Thoracic aorta (tissue), 2 donors: ENCODE measurements at places on chromosomes 3 and 15. TPM values are rescaled to one million over a fixed set of nuclear protein-coding genes. Genes with fewer than 3 reads are reported as not detected.

GRCh38 chr3:15438983-15439382 is 11.6 kb downstream of the EAF1 start:
- H3K27me3 ChIP-seq, result no peaks in the 10 kb centered on the region
- no peak for DNase-seq
- H3K4me3 ChIP-seq, result no peak overlapping the region
- H3K27ac ChIP-seq, result peak overlapping the region; percentile 10
- H3K4me1 ChIP-seq, result peaks cover 31% of the 10 kb centered on the region

DNA sequence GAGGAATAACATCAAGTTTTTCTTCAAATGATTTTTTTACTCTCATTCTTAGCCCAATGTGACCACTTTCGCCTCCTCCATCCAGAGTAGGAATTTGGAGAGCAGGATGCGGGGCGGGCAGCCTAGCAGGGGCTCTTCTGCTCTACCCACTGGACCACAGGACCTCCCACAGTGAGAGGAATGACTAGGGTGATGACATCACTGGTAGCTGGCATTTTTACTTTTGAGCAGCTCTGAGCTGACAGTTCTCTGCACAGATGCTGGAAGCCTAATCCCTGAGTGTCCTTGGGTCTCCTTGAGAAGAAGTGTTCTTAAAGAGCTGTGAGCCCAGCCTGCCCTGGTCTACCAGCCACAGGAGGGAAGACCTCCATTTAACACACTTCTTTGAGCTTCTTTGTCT is 1.4 kb upstream of the HCN4 start:
- H3K4me3 ChIP-seq, result no peak overlapping the region
- no peaks in the 10 kb centered on the region for H3K36me3 ChIP-seq
- peaks cover 3% of the 10 kb centered on the region for H3K27me3 ChIP-seq
- DNase-seq, result no peak

- peaks cover 21% of the 10 kb centered on the region for H3K4me1 ChIP-seq
- H3K27ac ChIP-seq, result no peak overlapping the region
- no peaks in the 10 kb centered on the region for H3K27me3 ChIP-seq
- H3K4me3 ChIP-seq, result no peak overlapping the region
These were observed 3.8 kb upstream of the CAMP start for GRCh38 chr3:48219543-48219942.

The TYRO3 gene
- total RNA-seq, result 8.8 TPM

DNA sequence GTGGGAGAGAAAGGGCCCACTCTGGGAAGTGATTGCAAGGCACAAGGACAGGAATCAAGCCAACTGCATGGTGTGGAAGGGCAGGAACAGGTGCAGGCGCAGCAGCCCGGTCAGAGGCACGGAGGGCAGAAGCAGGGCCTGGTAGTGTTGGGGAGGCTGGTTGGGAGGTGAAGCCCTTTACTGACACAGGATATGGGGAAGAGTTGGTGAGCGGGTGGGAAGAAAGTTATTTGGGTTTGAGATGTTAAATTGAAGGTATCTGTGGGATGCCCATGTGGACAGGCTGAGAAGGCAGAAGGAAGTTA is 83.6 kb upstream of the ABHD2 start:
- no peak overlapping the region for H3K4me3 ChIP-seq
- H3K27ac ChIP-seq, result no peak overlapping the region
- H3K36me3 ChIP-seq, result no peaks in the 10 kb centered on the region
- no peak for DNase-seq

DNA sequence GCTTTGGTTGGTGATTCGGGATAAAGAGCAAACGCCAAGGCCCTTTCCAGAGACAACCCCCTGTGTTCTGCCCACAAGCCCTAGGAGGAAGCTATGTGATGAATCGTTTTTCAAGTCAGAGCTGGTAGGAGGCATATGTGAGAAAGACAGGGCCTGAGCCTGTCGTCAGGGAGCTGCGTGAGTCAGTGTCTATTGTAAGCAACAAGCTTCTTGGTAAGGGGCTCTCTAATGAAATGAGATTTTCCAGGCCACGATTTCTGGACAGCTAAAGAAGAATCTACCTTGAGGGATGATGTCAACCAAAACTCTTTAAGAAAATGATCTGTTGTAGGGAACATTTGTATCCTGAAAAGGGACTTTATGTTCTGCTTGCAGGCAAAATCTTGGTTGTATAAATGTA is 318.9 kb upstream of the IL12A start:
- H3K27ac ChIP-seq, result no peak overlapping the region
- no peak for DNase-seq
- H3K27me3 ChIP-seq, result no peaks in the 10 kb centered on the region
- H3K4me3 ChIP-seq, result no peak overlapping the region

The FAM174B gene
- total RNA-seq, result 6.1 TPM

DNA sequence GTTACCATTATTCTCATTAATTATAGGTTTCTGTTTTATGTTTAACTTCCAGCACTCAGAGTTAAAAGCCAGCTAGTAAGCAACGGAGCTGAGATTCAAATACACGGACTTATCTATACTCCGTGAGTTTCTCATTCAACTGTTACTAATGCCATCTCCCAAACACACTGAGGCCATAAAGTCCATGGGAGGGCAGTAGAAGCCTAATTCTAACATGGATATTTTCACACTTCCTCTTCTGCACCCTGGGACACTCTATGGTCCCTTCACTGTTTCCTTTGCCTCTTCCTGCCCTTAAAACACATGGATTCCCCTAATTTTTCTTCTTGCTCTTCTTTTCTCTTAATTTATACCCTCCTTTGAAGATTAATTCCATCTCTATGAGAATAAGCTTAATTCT is 245.0 kb downstream of the KLF13 start:
- no peaks in the 10 kb centered on the region for H3K36me3 ChIP-seq
- no peak overlapping the region for H3K27ac ChIP-seq
- no peak for DNase-seq
- no peaks in the 10 kb centered on the region for H3K27me3 ChIP-seq
- H3K4me3 ChIP-seq, result no peak overlapping the region

The C3orf49 gene
- not detected for total RNA-seq

GRCh38 chr15:78102741-78103140 is 10.4 kb downstream of the SH2D7 start:
- no peaks in the 10 kb centered on the region for H3K36me3 ChIP-seq
- H3K4me3 ChIP-seq, result no peak overlapping the region
- no peaks in the 10 kb centered on the region for H3K4me1 ChIP-seq
- H3K27ac ChIP-seq, result no peak overlapping the region
- H3K27me3 ChIP-seq, result no peaks in the 10 kb centered on the region
- no peak for DNase-seq

GRCh38 chr3:97430601-97431000 is 334.0 kb upstream of the ARL6 start:
- no peak for DNase-seq
- H3K27me3 ChIP-seq, result no peaks in the 10 kb centered on the region
- H3K27ac ChIP-seq, result no peak overlapping the region
- no peaks in the 10 kb centered on the region for H3K4me1 ChIP-seq

GRCh38 chr15:63800739-63801138 is 33.0 kb downstream of the HERC1 start:
- H3K36me3 ChIP-seq, result no peaks in the 10 kb centered on the region
- no peak overlapping the region for H3K27ac ChIP-seq
- no peaks in the 10 kb centered on the region for H3K4me1 ChIP-seq
- H3K4me3 ChIP-seq, result no peak overlapping the region
- H3K27me3 ChIP-seq, result no peaks in the 10 kb centered on the region

GRCh38 chr3:110608566-110608965 is 463.1 kb upstream of the NECTIN3 start:
- no peak for DNase-seq
- H3K27ac ChIP-seq, result no peak overlapping the region
- no peak overlapping the region for H3K4me3 ChIP-seq
- H3K36me3 ChIP-seq, result no peaks in the 10 kb centered on the region

GRCh38 chr15:90729261-90729660 is 12.1 kb downstream of the BLM start:
- no peaks in the 10 kb centered on the region for H3K27me3 ChIP-seq
- no peak for DNase-seq
- H3K27ac ChIP-seq, result no peak overlapping the region
- H3K4me3 ChIP-seq, result no peak overlapping the region
- no peaks in the 10 kb centered on the region for H3K36me3 ChIP-seq

The KLHL6 gene
- total RNA-seq, result 6.6 TPM

- no peaks in the 10 kb centered on the region for H3K27me3 ChIP-seq
- peaks cover 44% of the 10 kb centered on the region for H3K4me1 ChIP-seq
- no peak overlapping the region for H3K4me3 ChIP-seq
- no peaks in the 10 kb centered on the region for H3K36me3 ChIP-seq
- DNase-seq, result no peak
- H3K27ac ChIP-seq, result no peak overlapping the region
These were observed 861.7 kb upstream of the NR2F2 start for GRCh38 chr15:95468820-95469219.

GRCh38 chr3:64000453-64001055 is 22.7 kb downstream of the PSMD6 start:
- H3K4me1 ChIP-seq, result no peaks in the 10 kb centered on the region
- DNase-seq, result no peak
- no peaks in the 10 kb centered on the region for H3K27me3 ChIP-seq
- no peak overlapping the region for H3K27ac ChIP-seq
- peaks cover 25% of the 10 kb centered on the region for H3K36me3 ChIP-seq
- H3K4me3 ChIP-seq, result no peak overlapping the region

GRCh38 chr3:177057768-177058167 is 139.5 kb downstream of the TBL1XR1 start:
- H3K27me3 ChIP-seq, result no peaks in the 10 kb centered on the region
- DNase-seq, result no peak
- H3K27ac ChIP-seq, result no peak overlapping the region
- H3K4me3 ChIP-seq, result no peak overlapping the region
- H3K4me1 ChIP-seq, result peaks cover 33% of the 10 kb centered on the region

DNA sequence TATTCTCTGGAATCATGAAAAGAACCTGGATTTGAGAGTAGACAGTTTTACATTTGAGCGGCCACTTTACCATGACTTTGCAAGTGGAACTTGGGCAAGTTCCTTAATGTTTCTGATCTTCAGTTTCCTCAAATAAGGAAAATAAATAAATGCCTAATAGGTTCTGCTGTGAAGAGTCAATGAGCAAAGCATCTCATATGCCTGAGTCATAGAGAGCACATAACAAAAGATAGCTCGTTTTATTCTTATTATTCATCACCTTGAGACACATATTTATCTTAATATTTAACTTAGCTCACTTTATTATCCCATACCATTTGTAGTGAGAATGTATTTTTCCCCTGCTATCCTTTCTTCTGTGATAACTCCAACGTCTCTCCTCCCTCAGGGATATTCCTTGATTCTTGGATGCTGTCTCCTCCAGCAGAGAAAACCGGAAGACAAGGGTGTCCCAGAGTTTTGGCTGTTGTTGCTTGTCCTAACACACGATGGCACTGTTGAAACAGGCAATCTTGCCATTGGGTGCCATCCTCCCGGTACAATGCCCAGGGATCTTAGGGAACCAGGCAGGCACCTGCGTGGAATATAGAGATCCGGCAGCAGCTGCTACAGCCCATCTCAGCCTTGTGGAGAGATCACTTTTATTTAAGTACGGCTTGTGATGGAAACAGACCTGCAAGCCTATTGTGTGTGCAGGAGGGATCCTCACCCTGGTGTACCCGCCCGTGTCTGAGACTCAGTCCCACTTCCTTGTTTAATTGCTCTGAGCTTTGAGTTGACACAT is 33.3 kb upstream of the VPS33B start:
- H3K4me3 ChIP-seq, result no peak overlapping the region
- no peaks in the 10 kb centered on the region for H3K4me1 ChIP-seq
- no peak for DNase-seq
- H3K27me3 ChIP-seq, result no peaks in the 10 kb centered on the region
- H3K27ac ChIP-seq, result no peak overlapping the region

DNA sequence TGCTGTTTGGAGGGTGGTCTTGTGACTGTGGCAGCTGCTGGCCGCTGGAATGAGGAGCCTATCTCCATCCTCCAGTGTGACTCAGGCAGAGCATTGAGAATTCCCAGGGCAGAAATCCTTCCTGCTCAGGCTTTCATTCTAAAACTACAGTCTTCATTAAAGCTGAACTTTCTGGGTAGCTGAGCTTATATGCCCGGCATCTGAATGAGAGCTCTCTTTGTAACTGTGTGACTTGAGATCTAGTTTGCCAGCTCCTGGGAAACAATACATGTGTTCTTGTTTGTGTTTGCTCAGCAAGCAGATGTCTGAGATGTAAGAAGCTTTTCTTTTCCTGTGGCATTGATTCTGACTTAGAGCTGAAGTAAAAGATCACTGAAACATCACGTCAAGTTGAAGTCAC is 22.4 kb downstream of the RLBP1 start:
- H3K4me3 ChIP-seq, result no peak overlapping the region
- no peak for DNase-seq
- H3K27me3 ChIP-seq, result no peaks in the 10 kb centered on the region
- H3K36me3 ChIP-seq, result peaks cover 35% of the 10 kb centered on the region

GRCh38 chr3:170477395-170477794 is 58.7 kb downstream of the CLDN11 start:
- no peak for DNase-seq
- no peaks in the 10 kb centered on the region for H3K4me1 ChIP-seq
- H3K36me3 ChIP-seq, result no peaks in the 10 kb centered on the region
- no peak overlapping the region for H3K27ac ChIP-seq
- H3K27me3 ChIP-seq, result no peaks in the 10 kb centered on the region

GRCh38 chr3:109640146-109640652 is 302.9 kb upstream of the DPPA4 start:
- no peaks in the 10 kb centered on the region for H3K36me3 ChIP-seq
- no peak for DNase-seq
- H3K4me1 ChIP-seq, result no peaks in the 10 kb centered on the region
- H3K4me3 ChIP-seq, result no peak overlapping the region
- no peak overlapping the region for H3K27ac ChIP-seq
- H3K27me3 ChIP-seq, result no peaks in the 10 kb centered on the region

- no peak for DNase-seq
- no peaks in the 10 kb centered on the region for H3K4me1 ChIP-seq
- H3K27me3 ChIP-seq, result no peaks in the 10 kb centered on the region
- peaks cover 11% of the 10 kb centered on the region for H3K36me3 ChIP-seq
- H3K27ac ChIP-seq, result no peak overlapping the region
These were observed 253.2 kb downstream of the BBX start for GRCh38 chr3:107775974-107776373.

DNA sequence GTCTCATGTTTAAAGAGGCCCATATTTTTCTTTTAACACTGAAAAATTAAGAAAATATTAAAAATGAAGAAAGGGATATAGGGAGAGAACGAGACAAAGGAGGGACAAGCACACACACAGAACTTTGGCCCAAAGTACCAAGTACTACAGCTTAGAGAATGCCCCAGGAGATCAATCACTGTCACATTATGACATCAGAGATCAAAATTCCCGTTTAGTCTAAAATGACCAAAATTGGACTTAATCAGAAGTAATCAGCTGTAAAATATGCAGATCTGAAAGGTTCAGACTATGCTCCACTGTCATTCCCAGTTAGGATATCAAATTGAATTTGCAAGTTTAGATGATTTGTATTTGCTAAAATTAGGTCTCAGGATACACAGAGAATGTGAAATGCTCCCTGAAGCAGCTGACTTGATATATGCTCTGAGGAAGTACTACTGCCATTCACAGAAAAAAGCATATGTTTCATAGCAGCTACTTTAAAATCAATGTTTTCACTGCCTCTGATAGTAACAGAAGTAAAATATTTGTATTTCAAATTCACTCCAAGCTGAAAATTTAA is 123.0 kb downstream of the PEAK1 start:
- H3K27ac ChIP-seq, result no peak overlapping the region
- no peak for DNase-seq
- no peaks in the 10 kb centered on the region for H3K36me3 ChIP-seq

- DNase-seq, result no peak
- no peak overlapping the region for H3K27ac ChIP-seq
- H3K36me3 ChIP-seq, result no peaks in the 10 kb centered on the region
- H3K27me3 ChIP-seq, result no peaks in the 10 kb centered on the region
- no peaks in the 10 kb centered on the region for H3K4me1 ChIP-seq
These were observed 928 bp downstream of the ANKRD34C start for GRCh38 chr15:79283252-79284048.

The UBAP1L gene
- total RNA-seq, result 11.0 TPM

GRCh38 chr3:34998902-34999301 is 640.4 kb upstream of the ARPP21 start:
- H3K4me3 ChIP-seq, result no peak overlapping the region
- H3K27me3 ChIP-seq, result no peaks in the 10 kb centered on the region
- H3K36me3 ChIP-seq, result no peaks in the 10 kb centered on the region
- no peak overlapping the region for H3K27ac ChIP-seq
- DNase-seq, result no peak
